ENCODE measurements at places on chromosomes 2 and 18. TPM values are rescaled to one million over a fixed set of nuclear protein-coding genes. Genes with fewer than 3 reads are reported as not detected.
A peak's percentile ranks its signal among the peaks of the same experiment; 100 is the strongest.

GRCh38 chr2:790634-791245, 113.5 kb upstream of the TMEM18 start:
- DNase-seq, result no peak
- no peaks in the 10 kb centered on the region for H3K27me3 ChIP-seq
- no peak overlapping the region for H3K4me3 ChIP-seq
- H3K36me3 ChIP-seq, result no peaks in the 10 kb centered on the region
- H3K4me1 ChIP-seq, result no peaks in the 10 kb centered on the region

Gene PCARE
- 1.3 TPM for total RNA-seq

Gene ALK
- total RNA-seq, result not detected

GRCh38 chr2:195659114-195659513, 2.1 kb downstream of the SLC39A10 start:
- peak overlapping the region; percentile 9 for H3K4me3 ChIP-seq
- peaks cover 23% of the 10 kb centered on the region for H3K4me1 ChIP-seq
- DNase-seq, result no peak
- no peaks in the 10 kb centered on the region for H3K27me3 ChIP-seq

GRCh38 chr2:47735136-47735869, 47.6 kb upstream of the MSH6 start:
- no peak overlapping the region for H3K27ac ChIP-seq
- H3K4me3 ChIP-seq, result no peak overlapping the region
- no peak for DNase-seq
- no peaks in the 10 kb centered on the region for H3K36me3 ChIP-seq
- no peaks in the 10 kb centered on the region for H3K4me1 ChIP-seq

- H3K27ac ChIP-seq, result no peak overlapping the region
- H3K27me3 ChIP-seq, result no peaks in the 10 kb centered on the region
- H3K36me3 ChIP-seq, result no peaks in the 10 kb centered on the region
- no peak for DNase-seq
Observed at GRCh38 chr2:171034315-171034714, 105.3 kb downstream of the GORASP2 start.

GRCh38 chr2:216717491-216717901, 22.1 kb upstream of the IGFBP5 start:
- no peak overlapping the region for H3K4me3 ChIP-seq
- no peak overlapping the region for H3K27ac ChIP-seq
- H3K27me3 ChIP-seq, result no peaks in the 10 kb centered on the region
- peaks cover 13% of the 10 kb centered on the region for H3K4me1 ChIP-seq
- no peak for DNase-seq

GRCh38 chr2:39378968-39379367, 58.1 kb downstream of the MAP4K3 start:
- peaks cover 57% of the 10 kb centered on the region for H3K4me1 ChIP-seq
- H3K27me3 ChIP-seq, result no peaks in the 10 kb centered on the region
- peak overlapping the region; percentile 84 for H3K27ac ChIP-seq
- peak overlapping the region; percentile 33 for H3K4me3 ChIP-seq
- no peak for DNase-seq

DNA sequence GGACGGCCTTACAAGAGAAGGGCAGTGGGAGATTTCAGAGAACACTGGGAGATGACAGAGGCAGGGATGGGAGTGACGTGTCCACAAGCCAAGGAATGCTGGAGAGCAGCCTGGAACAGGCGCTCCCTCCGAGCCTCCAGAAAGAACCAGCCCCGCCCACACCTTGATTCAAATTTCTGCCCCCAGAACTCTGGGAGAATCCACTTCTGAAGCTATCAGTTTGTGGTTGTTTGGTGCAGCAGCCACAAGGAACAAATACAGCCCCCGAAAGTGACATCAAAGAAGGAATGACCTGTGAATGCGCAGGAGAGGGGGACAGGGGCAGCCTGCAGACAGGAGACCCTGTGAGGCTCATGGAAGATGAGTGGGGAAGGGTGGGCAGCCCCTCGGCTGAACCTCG, 67.3 kb downstream of the TWIST2 start:
- no peaks in the 10 kb centered on the region for H3K4me1 ChIP-seq
- H3K4me3 ChIP-seq, result no peak overlapping the region
- H3K27ac ChIP-seq, result no peak overlapping the region
- no peaks in the 10 kb centered on the region for H3K27me3 ChIP-seq

Data from gastrocnemius medialis (tissue), 4 donors.